Uterus (tissue), 4 donors: ENCODE measurements at places on chromosomes 4 and X.

- DNase-seq = no peak
Observed at GRCh38 chr4:17511051-17511450, 839 bp downstream of the QDPR start.

DNA sequence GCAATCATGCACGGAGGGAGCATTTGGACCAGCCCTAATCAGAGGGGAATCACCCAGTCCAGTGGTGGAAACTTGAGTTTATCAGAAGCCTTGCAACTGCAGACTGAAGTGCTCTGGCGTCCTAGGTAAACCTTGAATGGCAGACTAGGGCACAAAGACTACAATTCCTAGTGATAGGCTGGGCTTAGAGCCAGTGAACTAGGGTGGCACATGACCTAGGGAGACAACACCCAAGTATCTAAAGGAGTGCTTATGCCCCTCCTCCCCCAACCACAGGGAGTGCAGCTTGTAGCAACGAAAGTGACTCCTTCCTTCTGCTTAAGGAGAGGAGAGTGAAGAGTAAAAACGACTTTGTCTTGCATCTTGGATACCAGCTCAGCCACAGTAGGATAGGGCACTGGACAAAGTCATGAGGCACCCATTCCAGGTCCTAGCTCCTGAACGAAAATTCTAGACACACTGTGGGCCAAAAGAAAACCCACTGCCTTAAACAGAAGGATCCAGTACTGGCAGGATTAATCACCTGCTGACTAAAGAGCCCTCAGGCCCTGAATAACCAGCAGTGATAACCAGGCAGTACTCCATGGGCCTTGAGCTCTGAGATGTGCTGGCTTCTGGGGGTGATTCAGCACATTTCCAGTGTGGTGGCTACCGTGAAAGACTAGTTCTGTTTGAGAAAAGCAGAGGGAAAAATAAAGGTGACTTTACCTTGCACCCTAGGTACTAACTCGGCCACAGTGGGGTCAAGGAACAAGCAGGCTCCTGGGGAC, 58.7 kb upstream of the STARD8 start:
- no peak for DNase-seq

GRCh38 chr4:71243091-71243833, 95.6 kb upstream of the SLC4A4 start:
- no peak for DNase-seq

DNA sequence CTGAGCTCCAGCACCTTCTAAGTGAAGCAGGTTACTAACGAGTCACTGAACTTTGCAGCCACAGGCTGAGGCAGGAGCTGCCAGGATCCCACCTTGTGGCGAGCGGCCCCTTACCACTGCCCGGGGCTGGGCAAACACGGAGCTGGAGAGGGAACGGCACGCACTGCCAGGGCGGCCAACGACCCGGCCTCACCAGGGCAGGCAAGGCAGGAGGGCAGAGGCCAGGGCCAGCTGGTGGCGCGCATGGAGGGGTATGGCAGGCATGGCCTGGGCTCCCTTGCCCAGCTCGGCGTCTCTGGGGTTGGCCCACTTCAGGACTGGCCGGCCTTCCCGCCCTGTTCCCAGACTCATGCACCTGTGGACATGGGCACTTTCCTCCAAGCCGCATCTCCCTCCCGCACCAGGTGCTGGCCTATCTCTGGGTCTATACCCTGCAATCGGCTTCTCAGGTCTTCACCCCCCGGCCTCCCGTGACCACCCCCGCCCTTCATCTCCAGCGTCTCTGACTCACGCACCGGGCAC, 64.9 kb downstream of the FAM53A start:
- DNase-seq = no peak

DNA sequence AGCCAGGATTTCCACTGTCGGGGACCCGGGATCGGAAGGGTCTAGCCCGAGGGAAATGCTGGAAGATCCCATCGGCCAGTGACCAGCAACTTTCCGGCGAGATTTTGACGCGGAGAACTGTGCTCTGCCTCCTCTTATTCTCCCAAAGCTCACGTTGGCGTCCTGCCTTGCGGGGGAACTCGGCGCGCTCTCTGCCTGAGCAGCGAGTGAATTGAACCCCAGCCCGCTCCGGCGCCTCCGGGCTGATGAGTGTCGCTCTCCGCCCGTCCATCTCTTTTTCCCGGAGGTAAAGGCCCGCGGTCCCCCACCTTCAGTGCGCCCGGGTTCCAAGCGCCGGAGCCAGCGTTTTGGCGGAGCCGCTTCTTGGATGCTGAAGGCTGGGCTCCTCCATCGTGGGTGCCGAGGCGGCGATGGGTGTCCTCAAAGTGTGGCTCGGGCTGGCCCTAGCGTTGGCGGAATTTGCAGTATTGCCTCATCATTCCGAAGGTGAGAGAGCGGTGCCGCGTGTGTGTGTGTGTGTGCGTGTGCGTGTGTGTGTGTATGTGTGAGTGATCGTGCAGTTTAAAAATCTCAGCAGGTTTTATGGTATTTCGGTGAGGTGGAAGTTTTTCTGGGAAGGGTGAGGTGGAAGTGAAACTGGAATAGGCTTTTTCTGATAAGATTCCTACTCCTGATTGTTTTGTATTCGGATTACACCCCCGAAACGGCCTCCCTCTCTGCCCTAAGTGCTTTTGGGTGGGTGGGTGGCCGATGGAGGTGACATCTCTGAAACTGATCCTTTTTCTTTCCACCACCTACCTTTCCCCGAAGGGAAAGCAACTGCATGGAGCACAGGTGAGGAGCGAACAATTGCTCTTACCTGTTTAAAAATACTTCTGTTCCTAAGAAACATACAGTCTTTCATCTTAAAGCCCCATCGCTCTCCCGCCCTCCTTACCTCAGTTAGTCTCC, 752 bp downstream of the FRAS1 start:
- DNase-seq = peak; percentile 30

DNA sequence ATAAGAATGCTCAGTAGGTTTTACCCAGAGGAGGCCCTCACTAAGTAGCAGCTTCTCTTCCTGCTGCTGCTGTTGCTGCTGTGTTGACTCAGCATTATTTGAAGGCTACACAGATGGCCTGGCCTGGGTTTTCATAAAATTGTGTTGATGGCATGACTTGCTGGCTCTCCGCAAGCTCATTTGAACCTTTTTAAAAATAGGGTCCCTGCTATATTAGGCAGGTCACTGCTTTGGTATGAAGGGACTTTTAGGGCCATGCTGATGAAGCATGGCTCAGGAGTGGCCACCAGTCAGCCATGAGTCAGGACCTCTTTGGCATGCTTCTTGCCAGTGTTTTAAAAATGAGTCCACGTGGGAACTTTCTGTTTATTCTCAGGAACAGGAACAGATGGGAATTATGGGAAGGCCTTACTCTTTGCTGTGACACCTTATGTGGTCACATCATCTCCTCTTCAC, 128.7 kb downstream of the MID1IP1 start:
- DNase-seq = no peak

DNA sequence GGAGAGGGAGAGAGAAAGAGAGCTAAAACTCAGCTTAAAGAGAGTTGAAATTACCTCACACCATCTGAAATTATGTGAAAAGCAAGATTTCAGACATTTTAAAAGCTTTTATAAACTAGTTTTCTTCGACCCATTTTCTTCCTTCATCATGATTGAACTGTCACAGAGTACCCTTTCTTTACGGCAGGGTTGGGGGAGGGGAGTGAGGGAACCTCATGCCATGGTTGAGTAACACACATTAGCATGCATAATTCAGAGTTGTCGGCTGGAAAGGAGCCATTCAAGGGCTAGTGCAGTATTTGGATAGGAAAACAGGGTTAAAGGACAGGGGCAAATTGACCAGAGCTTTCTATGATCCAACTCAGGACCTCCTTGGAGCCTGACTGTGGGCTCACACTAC, 46.2 kb downstream of the PCDH19 start:
- DNase-seq = no peak

DNA sequence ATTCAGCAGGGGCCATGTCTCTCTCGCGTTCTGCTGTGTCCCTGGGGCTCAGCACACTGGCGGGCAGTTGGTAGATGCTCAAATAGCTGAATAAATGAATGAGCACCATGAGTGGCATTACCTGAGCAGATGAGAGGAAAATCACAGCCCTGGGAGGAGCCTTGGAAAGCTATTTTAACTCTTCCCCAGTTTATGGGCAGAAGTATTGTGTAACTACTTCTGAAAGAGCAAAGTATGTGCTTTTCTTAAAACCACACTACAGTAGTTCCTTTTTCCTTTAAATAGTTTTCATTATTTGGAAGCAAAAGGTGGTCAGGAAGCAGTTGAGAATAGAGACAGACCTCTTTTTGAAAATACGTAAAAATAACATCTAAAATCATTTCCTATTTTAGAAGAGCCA, 3.0 kb upstream of the PLAC1 start:
- no peak for DNase-seq

DNA sequence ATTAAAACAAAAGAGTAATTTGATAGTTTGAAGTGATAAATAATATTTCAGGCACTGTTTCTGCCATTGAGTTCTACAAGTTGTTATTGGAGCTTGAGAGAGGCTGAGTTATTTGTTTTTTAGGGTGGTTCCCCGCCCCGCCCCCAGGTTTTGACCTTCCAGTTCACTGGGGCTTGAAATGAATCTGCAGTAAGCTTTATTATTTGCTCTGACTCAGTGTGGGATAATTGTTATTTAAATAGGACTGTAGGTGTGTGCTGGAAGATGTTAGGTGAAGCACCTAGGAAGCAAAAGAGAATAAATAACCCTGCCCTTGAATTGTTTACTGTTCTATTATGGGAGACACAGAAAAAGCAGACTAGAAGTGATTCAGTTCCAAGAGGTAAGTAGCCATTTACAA, 81.2 kb upstream of the KCNIP4 start:
- no peak for DNase-seq

- no peak for DNase-seq
Observed at GRCh38 chr4:125772680-125773079, 457.9 kb downstream of the FAT4 start.

DNA sequence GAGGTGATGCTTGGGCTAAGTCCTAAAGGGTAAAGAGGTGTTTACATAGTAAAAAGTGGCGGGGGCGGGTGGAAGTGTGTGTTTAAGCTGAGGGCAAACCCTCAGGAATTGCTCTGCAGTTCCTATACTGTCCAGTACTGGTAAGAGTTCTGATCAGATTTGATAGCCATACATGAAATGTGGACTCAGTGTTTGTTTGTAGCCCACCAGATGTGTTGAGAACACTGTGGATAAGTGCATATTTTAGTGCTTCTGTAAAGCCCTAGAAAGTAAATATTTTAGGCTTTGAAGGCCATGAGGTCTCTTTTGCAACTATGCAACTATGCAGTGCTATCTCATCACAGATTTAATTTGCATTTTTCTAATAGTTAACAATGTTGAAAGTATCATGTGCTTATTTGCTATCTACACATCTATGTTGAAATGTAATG, 80.7 kb upstream of the EOLA2 start:
- no peak for DNase-seq

- no peak for DNase-seq
Observed at GRCh38 chr4:103292959-103293358, 94.8 kb upstream of the CENPE start.

DNA sequence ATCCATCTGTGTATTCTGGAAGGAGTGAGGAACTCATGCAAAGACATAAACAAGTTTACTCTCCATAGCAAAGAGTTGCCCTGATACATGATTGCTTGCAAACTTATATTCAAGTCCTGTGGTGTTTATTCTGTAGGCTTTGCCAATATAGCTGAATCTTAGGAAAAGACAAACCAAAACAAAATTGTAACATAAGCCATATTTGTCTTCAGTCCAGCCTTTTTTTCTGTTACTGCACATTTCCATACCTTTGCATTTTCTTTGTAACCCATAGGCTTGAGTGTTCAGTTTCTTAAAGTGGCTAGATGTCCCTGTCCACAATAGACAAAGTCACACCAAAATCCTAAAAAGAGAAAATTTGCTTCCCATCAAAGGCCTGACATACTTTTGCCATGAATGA, 120.4 kb downstream of the PPARGC1A start:
- DNase-seq = no peak

DNA sequence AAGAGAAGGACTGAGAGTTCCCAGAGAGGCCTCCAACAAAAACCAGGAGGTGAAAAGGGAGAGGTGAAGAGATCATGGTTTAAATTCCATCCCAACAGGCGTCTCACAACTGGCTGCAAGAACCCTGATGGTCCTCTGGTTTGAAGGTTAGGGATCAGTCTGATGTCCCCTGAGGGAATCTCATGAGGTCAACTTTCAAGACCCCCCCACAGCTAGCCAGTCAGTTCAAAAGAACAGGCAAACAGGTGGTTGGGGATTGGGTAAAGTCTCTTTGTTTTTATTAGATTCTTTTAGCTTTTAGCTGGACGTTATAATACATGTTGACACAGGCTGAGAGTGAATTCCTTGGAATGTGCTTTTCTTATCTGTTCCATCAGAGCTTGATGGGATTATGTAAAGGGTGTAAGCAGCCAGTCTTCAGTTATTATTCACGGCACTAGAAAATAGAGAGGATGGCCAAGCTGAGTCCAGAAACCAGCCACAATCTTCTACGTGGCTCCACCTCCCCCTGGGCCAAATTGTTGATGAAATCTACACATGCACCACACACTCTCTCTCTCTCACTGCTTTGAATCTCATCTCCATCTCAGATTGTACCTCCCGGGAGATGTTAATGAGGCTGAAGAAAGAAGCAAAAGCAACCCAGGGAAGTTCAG, 20.8 kb downstream of the ENPP6 start:
- no peak for DNase-seq

DNA sequence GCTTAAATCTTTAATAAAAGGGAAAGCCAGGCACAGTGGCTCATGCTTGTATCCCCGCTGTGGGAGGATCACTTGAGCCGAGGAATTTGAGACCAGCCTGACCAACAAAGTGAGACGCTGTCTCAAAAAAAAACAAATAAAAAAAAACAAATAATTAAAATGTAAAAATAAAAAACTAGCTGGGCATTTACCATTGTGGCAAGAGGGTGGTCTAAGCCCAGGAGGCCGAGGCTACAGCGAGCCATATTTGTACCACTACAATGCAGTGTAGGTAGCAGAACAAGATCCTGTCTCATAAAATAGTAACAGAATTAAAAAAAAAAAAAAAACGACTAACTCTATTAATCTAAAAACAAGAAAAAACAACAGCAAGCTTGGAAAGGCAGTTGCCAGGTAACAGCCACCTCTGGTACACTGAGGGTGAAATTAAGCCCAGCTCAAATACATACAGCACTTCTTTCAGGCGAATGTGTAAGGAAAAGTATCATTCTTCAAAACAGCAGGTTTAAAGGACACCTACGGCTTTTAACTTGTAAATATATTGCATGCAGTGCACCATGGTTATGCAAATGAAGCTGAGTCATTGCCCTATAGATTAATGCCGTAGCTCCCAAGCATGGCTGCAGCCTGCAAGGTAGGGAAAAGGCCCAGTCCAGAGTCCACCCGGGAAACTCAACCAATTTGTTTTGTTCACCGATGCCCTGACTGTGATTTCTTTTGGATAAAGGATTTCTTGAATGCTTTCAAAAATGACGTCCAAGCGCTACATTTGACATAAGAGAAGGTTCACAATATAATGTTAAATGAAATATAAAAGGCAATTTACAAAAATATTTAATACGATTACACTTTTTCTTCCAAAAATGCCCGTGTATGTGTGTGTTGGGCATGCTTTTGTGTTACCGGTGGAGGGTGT, 14.5 kb upstream of the TXLNG start:
- DNase-seq = no peak
